ENCODE measurements at places on chromosomes 2 and 18. TPM values are rescaled to one million over a fixed set of nuclear protein-coding genes. Genes with fewer than 3 reads are reported as not detected.

Gene FOXI3
- total RNA-seq, result not detected

Gene PTPRN
- total RNA-seq, result not detected

Gene PDE1A
- 70.5 TPM for total RNA-seq

Gene GLB1L
- 20.6 TPM for total RNA-seq

Gene WDR7
- total RNA-seq, result 34.4 TPM

Gene CBLN2
- 0.88 TPM for total RNA-seq

Gene CRACDL
- 14.8 TPM for total RNA-seq

GRCh38 chr2:174597345-174598047 is at the start of gene WIPF1:
Gene WIPF1 (minus strand): TSS chr2:174597804. CDS start chr2:174585573, 12,231 bp downstream.
- H3K4me1 ChIP-seq, result no peaks in the 10 kb centered on the region
- no peaks in the 10 kb centered on the region for H3K36me3 ChIP-seq
- DNase-seq, result no peak
- H3K27ac ChIP-seq, result peak within 1 kb of the TSS; percentile 29
- H3K4me3 ChIP-seq, result no peak within 1 kb of the TSS
- no peaks in the 10 kb centered on the region for H3K27me3 ChIP-seq

DNA sequence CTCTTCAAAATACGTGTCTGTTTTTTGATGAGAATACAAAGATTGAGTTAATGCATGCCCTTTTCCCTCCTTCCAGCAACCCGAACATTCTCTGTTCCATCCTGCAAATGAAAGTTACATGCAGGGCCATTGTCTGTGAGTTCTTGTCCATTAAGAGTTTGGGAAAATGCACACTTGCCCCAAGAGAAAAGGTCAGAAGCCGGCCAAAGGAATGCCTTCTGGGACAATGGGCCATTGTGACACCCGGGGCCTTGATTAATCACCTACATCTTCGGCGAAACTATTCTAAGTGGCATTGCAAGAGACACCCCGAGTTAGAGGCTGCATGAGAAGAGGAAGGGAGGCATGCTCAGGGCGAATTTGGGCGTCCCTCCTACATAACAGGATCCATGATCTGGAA is 73.7 kb upstream of the COPS8 start:
- H3K4me3 ChIP-seq, result no peak overlapping the region
- H3K36me3 ChIP-seq, result no peaks in the 10 kb centered on the region
- DNase-seq, result no peak

GRCh38 chr2:64164629-64165028 is 20.4 kb upstream of the PELI1 start:
- DNase-seq, result no peak
- no peaks in the 10 kb centered on the region for H3K4me1 ChIP-seq
- H3K27ac ChIP-seq, result no peak overlapping the region
- H3K36me3 ChIP-seq, result no peaks in the 10 kb centered on the region
- H3K27me3 ChIP-seq, result no peaks in the 10 kb centered on the region

- no peaks in the 10 kb centered on the region for H3K36me3 ChIP-seq
- no peak overlapping the region for H3K27ac ChIP-seq
- H3K27me3 ChIP-seq, result no peaks in the 10 kb centered on the region
- no peak for DNase-seq
- H3K4me3 ChIP-seq, result no peak overlapping the region
- H3K4me1 ChIP-seq, result no peaks in the 10 kb centered on the region
These were observed 17.9 kb downstream of the SPATA3 start for GRCh38 chr2:231013820-231014219.

DNA sequence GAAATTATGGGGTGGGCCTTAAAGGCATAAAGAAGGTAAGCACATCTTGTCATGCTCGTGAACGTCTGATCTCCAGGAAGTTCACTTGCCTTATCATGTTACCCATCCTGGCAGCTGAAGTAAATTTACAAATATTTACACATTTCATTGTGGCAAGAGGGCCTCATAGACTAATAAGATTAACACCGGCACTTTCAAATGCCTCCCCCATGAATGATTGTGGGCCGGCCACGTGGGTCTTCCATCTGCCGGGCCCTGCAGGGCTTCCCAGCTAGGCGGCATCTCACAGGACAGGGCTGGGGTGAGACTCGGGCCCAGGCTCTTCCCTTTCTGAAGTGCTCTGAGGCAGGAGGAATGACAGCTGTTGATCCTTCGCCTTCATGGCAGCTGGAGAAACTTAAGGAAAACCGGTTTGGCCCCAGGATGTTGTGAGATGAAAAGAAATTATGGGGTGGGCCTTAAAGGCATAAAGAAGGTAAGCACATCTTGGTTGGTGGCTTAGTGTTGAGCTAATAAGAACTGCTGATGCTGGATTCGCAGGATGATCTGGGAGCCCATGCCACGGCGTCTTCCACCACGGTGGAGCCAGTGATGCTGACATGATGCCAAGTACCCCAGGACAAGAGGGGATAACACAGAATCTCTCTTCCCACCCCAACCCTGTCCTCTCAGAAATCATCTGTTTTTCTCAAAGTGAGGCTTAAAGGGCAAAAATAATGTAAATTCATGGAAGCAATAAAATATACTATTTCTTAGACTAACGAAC is 176.3 kb downstream of the SEPTIN10 start:
- no peaks in the 10 kb centered on the region for H3K36me3 ChIP-seq
- H3K4me3 ChIP-seq, result no peak overlapping the region
- H3K27ac ChIP-seq, result no peak overlapping the region
- DNase-seq, result no peak
- H3K27me3 ChIP-seq, result no peaks in the 10 kb centered on the region

DNA sequence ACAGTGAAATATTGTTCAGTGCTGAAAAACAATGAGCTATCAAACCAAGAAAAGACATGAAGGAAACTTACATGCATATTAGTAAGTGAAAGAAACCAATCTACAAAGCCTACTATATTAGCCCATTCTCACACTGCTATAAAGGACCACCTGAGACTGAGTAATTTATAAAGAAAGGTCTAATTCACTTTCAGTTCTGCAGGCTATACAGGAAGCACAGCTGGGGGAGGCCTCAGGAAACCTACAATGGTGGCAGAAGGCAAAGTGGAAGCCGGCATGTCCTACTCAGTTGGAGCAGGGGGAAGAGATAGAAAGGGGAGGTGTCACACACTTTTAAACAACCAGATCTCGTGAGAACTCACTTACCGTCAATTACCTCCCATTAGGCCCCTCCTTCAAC is 232.1 kb downstream of the TMX3 start:
- no peak overlapping the region for H3K27ac ChIP-seq
- H3K4me3 ChIP-seq, result no peak overlapping the region
- no peaks in the 10 kb centered on the region for H3K27me3 ChIP-seq
- H3K4me1 ChIP-seq, result no peaks in the 10 kb centered on the region
- no peak for DNase-seq

GRCh38 chr18:10264260-10264659 is 190.2 kb upstream of the APCDD1 start:
- H3K36me3 ChIP-seq, result no peaks in the 10 kb centered on the region
- DNase-seq, result no peak
- H3K27me3 ChIP-seq, result no peaks in the 10 kb centered on the region
- no peaks in the 10 kb centered on the region for H3K4me1 ChIP-seq

- H3K27ac ChIP-seq, result no peak overlapping the region
- no peak overlapping the region for H3K4me3 ChIP-seq
- peaks cover 2% of the 10 kb centered on the region for H3K4me1 ChIP-seq
These were observed 72.2 kb downstream of the XRCC5 start for GRCh38 chr2:216181351-216181750.

DNA sequence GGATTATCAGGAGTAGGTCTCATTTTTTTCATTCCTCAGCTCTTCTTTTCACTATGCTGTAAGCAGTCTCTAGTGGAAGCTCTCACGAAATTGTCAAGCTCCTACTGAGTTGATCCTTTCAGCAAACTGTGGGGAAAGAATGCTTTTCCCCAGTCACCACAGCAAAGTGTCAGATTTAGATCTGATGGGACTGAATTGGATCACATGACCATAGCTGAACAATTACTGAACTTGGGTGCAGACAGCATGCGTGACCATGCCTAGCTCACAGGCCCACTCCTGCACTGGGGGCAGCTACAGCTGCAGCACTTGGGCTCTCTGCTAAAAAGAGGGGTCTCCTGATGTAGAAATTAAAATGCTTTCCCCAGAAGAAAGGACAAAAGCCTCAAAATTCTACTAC is 3.1 kb downstream of the ARHGAP15 start:
- no peak overlapping the region for H3K4me3 ChIP-seq
- H3K36me3 ChIP-seq, result no peaks in the 10 kb centered on the region
- H3K27me3 ChIP-seq, result no peaks in the 10 kb centered on the region
- H3K4me1 ChIP-seq, result no peaks in the 10 kb centered on the region
- H3K27ac ChIP-seq, result no peak overlapping the region

- H3K36me3 ChIP-seq, result no peaks in the 10 kb centered on the region
- DNase-seq, result no peak
- no peaks in the 10 kb centered on the region for H3K27me3 ChIP-seq
- no peak overlapping the region for H3K27ac ChIP-seq
These were observed 78.2 kb downstream of the INPP4A start for GRCh38 chr2:98522854-98523253.

DNA sequence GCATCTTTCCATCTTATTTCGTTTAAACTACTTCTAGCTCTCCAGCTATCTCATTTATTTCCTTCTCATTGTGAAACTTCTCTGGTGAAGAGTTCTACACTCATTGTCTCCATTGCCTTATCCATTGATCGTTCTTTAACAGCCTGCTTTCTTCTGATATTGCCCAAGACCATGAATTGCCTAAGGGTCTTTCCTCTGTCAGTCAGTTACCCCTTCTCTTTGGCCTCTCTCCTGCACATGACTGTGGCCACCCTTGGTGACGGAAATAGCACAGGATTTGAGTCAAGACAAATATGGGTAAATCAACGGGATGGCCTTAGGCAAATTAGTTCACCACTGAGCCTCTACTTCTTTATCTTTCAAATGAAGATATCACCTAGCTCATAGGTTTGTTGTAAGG is 26.6 kb downstream of the NHEJ1 start:
- no peaks in the 10 kb centered on the region for H3K27me3 ChIP-seq
- H3K4me1 ChIP-seq, result no peaks in the 10 kb centered on the region
- H3K4me3 ChIP-seq, result no peak overlapping the region
- no peaks in the 10 kb centered on the region for H3K36me3 ChIP-seq
- H3K27ac ChIP-seq, result no peak overlapping the region

DNA sequence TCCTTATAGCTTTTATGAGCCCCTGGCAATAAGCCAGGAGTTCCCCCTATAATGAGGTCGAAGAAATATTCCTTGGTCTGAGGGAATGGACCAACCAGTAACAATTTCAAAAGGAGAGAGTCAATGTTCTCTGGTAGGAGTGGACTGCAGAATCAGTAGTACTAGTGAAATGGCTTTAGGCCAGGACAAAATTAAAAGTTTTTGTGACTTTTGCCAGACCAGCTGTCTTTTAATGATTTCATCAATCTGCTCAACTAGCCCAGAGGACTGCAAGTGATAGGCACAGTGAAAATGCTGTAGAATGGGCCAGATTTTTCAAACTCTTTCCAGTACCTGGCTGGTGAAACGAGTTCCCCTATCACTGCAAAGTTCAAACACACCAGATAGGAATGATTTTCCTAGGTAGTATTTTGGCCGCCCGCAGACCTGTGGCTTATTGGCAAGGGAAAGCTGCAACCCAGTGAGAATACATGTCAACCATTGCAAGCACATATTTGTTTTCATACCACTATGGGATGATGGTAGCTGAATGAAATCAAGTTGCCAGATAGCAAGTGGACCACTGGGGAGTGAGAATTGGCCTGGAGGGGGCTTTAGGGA is 45.5 kb downstream of the CERS6 start:
- DNase-seq, result no peak
- H3K27me3 ChIP-seq, result no peaks in the 10 kb centered on the region
- H3K4me3 ChIP-seq, result no peak overlapping the region

DNA sequence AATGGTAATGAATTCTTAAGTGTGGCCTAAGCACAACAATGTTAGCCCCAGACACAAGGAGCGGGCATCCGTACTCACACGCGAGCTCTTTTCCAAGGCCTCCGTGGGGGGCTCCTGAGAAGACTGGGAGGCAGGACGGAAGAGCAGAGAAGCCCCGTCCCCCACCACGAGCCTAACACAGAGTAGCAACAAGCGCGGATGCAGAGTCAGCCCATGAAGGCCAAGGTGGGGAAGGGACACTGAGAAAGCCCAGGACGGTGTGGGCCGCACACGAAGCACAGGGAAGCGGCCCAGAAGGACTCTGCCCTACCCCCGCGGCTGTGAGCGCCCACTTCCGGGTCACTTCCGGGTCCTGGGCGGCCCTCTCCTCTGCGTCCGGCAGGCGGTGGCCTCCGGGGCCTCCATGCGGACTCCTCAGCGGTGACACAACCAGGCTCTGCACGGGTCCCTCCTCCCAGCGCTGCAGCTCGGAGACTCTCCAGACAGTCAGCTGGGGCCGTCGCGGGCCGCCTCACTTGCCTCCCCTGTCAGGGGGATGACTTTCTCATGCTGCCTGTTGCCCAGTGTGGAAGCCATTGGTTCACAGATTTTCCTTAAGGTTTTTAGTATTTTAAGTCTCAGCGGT is 151.5 kb downstream of the MTCL1 start:
- H3K4me1 ChIP-seq, result no peaks in the 10 kb centered on the region
- H3K27ac ChIP-seq, result no peak overlapping the region
- DNase-seq, result peak; percentile 34
- H3K4me3 ChIP-seq, result no peak overlapping the region
- no peaks in the 10 kb centered on the region for H3K36me3 ChIP-seq
- no peaks in the 10 kb centered on the region for H3K27me3 ChIP-seq

GRCh38 chr18:23530195-23530594 is 26.9 kb downstream of the RMC1 start:
- no peak overlapping the region for H3K27ac ChIP-seq
- DNase-seq, result no peak
- no peak overlapping the region for H3K4me3 ChIP-seq

- no peak for DNase-seq
- H3K27ac ChIP-seq, result no peak overlapping the region
These were observed 102.5 kb downstream of the ATL2 start for GRCh38 chr2:38274286-38275276.

DNA sequence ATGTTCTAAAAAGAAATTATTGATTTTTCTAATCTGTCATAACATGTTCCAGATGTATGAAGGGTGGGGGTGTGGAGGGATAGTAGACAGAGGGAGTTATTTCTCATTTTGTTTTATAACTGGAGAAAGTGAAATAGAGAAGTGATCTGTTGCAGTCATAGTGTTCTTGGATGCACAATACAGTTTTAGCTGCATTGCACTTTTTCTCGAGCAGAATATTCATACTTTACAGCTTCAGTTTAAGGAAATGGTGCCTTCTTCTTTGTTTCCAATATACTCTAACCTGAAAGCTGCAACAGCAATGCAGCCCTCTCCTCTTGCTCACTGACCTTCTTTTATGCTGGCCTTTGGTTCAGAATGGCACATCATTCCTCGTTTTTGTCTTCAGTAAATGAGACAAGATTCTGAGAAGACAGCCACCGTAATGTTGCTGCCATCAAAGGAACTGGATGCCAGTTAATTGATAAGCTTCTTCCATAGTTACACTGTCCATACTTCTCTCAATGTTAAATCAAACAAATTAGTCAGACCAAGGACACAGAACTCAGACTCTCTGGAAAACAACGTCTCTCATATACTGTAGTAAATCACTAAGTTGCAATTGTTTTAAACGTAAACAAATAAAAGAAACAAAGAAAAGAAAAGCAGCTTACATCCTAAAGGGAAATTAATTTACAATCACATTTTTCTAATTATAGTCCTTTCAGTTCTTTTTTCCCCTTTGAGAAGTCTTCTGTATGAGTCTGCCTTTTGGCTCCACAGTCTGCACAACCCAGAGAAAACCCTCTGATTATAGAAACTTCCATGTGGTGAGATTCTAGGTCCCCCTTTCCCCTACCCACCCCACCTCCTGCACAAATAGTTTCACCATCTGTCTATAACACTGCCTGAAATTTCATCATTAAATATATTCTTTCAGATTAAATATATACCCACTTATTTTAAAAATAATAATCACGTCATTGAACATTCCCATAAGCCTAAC is 97.4 kb upstream of the UGP2 start:
- no peaks in the 10 kb centered on the region for H3K4me1 ChIP-seq
- DNase-seq, result no peak
- H3K4me3 ChIP-seq, result no peak overlapping the region
- no peaks in the 10 kb centered on the region for H3K36me3 ChIP-seq

- H3K27ac ChIP-seq, result no peak overlapping the region
- H3K27me3 ChIP-seq, result no peaks in the 10 kb centered on the region
- no peaks in the 10 kb centered on the region for H3K4me1 ChIP-seq
- H3K4me3 ChIP-seq, result no peak overlapping the region
These were observed 364.5 kb upstream of the RGPD4 start for GRCh38 chr2:107462181-107462580.
